GM12865 (cell line): ENCODE measurements at places on chromosomes 2 and 18.

GRCh38 chr2:33373986-33374385, 102.5 kb upstream of the RASGRP3 start:
- DNase-seq: no peak

- no peak for DNase-seq
Observed at GRCh38 chr18:25399554-25399953, 47.6 kb upstream of the ZNF521 start.

DNA sequence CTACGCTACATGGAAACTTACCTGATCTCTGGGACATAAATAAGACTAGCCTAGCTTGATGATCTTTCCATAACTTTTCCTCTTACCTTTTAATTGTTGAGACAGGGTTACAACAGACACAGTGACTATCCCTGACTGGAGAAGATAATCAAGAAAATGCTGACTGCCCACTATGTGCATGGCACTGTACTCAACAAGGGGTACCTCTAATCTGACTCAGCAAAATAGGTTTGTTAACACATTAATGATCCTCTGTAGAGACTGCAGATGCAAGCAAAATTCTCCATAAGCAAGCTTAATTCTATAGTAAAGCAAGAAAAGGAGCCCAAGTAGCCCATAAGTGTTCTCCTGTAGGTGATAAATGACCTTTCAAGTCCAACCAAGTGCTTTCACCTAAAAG, 25.5 kb downstream of the ACVR1C start:
- DNase-seq: no peak

DNA sequence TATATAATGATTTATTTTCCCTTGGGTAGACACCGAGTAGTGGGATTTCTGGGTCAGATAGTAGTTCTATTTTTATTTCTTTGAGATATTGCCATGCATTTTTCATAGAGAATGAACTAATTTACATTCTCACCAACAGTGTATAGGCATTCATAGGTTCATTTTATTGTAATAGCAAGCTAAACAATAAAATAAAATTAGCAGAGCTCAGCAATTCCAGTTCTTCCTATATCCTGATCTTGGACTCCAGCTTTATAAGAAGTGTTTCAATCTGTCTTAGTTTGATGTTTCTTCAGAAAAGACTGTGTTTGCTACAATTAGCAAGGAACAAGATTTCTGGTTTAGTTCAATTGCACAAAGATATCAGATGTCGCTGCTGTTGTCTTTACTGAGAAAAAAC, 1024.4 kb upstream of the LRRTM1 start:
- DNase-seq: no peak

GRCh38 chr2:206095536-206096332, 9.8 kb upstream of the INO80D start:
- DNase-seq: no peak

- no peak for DNase-seq
Observed at GRCh38 chr2:96259497-96259921, 6.3 kb downstream of the TMEM127 start.

- no peak for DNase-seq
Observed at GRCh38 chr2:237480988-237481525, 6.0 kb upstream of the MLPH start.

DNA sequence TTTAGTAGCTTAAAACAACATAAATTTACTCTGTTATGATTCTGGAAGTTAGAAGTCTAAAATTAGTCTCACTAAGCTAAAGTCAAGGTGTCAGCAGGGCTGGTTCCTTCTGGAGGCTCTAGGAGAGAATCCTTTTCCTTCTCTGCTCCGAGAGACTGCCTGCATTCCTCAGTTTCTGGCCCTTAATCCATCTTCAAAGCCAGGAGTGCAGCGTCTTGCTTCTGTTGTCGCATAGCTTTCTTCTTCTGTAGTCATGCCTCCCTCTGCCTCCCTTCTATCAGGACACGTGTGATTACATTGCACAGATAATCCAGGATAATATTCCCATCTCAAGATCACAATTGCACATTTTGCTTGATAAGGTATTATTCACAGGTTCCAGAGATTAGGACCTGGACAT, 35.1 kb downstream of the DAPL1 start:
- DNase-seq: no peak

GRCh38 chr2:209582281-209582680, 158.4 kb downstream of the MAP2 start:
- no peak for DNase-seq

GRCh38 chr2:128736689-128737545, 418.2 kb upstream of the HS6ST1 start:
- DNase-seq: peak; percentile 71
